Right ventricle myocardium inferior (tissue), 1 donor: ENCODE measurements at places on chromosomes 2 and 18. TPM values are rescaled to one million over a fixed set of nuclear protein-coding genes. Genes with fewer than 3 reads are reported as not detected.

DNA sequence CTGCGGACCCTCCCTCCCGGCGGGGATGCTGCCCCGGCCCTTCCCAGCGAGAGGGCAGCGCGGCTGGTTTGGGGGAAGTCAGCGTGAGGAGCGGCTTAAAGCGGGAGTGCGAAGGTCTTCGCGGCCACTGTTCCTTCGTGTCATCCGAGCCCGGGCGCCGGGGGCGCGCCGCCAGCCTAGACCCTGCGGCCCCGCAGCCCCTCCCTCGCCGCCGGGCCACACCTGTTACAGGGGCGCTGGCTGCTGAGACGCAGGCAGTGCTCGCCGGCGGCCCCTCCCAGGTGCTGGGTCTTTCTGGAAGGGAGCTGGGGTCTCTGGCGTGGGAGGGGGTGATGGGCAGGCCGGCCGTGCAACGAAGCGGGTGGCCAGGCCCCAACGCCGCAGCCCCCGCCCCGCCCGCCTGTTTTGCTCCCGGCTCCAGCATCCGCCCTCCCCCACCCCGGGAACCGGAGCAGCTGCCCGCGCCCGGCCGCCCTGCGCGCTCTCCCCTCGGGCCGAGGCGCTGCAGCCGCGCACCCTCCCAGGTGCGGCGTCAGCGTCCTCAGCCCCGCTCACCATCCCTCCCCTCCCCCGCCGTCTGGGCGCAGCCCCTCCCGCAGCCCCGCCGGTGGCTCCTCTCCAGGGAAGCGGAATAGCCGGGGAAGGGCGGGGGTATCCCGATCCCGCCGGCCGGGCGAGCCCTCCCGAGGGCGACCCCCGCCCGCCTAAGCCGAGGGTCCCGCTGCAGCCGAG is 727 bp downstream of the KIF1A start:
- DNase-seq: peak; percentile 45

- no peak for DNase-seq
Observed at GRCh38 chr2:190625691-190626090, 23.2 kb upstream of the NAB1 start.

GRCh38 chr2:172806996-172807395 is 71.4 kb downstream of the RAPGEF4 start:
- DNase-seq: no peak

GRCh38 chr18:76557026-76557575 is 62.1 kb upstream of the ZNF516 start:
- DNase-seq: no peak

DNA sequence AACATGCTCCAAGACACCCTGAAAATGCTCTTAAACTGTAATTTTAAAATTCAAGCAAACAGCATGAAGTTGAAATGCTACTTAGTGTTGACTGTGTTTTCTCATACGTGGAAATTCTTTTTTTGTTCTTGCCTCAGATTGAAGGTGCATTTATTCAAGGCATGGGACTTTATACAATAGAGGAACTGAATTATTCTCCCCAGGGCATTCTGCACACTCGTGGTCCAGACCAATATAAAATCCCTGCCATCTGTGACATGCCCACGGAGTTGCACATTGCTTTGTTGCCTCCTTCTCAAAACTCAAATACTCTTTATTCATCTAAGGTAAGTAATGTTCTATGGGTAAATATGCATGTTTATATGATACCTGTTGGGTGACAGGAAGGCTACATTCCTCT is 82.7 kb downstream of the AOX1 start:
- no peak for DNase-seq

GRCh38 chr2:19859565-19859964 is 42.2 kb downstream of the TTC32 start:
- no peak for DNase-seq

GRCh38 chr18:48872234-48873145 is 78.3 kb downstream of the SMAD7 start:
- DNase-seq: no peak

GRCh38 chr2:66794070-66794469 is 359.1 kb downstream of the MEIS1 start:
- no peak for DNase-seq

DNA sequence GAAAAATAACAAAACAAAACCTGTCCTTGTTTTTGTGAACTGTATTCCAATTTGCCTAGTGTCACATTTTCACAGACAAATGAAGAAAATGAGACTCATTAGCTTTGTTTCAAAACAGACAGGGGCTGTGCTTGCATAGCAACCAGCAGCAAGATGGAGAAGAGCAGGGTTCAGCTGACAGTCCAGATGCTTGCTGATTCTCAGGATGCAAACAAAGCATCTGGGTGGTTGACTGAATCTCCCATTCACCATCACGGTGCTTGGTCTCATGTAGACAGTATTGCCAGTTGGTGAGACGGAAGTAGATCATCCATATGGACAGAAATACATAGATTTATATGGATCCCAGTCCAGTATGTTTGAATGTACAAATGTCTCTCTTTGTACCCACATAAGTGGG is 326.8 kb downstream of the CCDC85A start:
- no peak for DNase-seq

- no peak for DNase-seq
Observed at GRCh38 chr2:78721355-78722033, 304.0 kb upstream of the REG3G start.

DNA sequence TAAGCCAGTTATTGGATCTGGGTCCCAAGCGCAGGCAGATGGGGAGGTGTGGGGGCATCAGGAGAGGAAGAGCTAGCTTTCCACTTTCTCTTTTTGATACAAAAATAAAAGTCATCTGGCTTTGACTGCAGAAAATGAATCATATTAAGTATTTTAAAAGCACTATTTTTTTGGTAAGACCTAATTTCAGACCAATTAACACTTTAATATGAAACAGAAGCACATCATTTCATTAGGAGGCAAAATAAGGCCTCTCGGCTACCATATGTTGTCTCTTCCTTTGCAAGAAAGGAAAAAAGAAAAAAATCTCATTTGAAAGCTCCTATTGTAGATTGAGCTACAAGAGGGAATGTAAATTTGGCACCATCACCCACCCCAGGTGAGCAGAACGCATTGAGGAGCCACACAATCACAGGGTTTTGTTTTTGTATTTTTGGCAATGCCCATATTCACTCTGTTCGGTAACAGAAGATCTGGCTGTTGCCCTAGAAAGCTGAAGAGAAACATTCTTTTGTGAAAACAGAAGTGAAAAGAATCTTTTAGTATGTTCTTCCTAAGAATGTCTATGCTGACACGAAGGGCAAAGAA is 390.7 kb upstream of the ETAA1 start:
- DNase-seq: no peak

DNA sequence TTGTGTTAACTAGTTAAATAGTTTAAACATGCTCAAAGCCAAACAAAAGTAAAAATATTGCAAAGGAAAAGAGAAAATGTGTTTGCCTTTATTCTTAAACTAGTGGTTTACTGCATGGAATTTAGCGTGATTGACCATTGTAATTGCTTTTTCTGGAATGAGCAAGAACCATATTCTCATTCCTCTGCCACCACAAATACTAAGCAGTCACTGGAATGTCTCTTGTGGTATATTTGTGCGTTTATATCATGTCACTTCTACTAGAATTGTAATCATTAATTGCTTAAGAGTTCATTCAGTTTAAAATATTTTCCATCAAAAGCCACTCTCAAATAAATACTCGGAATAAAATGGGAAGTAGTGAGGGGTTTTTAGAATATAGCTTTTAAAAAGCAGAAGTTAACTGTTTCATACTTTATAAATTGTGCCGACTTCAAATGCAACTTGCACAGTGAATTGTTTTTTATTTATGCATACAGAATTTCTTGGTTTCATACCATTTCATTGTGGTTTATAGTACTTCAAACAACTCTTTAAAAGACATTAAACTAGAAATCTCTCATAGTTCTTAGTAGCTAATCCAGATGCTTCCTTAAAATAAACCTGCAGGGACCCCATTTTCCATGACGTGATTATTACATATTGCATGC is 288.1 kb downstream of the EPHA4 start:
- DNase-seq: no peak

DNA sequence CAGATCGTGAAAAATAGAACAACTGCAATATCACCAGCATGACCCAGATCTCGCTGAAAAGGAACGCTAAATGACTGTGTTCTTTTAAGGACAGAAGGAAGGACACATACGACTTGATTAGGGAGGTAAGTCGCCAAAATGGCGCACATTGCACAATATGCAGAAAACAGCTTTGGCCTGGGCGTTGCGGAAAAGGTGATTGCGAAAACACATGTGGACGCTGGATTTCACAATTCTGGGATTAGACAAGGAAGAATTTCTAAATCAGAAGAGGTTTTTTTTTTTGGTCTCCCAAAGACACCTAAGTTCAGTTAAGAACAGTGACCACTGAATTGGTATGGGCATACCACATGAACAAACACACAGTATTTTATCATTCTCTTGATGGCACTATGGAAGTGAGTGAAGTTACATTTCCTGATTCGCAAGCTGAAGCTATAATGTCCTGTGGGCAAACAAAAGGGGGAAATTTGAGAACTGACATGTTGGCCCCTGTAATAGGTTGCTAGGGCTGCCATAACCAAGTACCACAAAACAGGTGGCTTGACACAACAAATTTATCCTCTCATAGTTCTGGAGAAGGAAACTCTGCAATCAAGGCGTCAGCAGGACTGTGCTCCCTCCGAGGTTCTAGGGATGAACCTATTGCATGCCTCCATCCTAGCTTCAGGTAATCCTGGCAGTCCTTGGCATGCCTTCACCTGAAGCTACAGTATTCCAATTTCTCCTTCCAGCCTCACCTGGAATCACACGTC is 25.8 kb upstream of the ERICH2 start:
- no peak for DNase-seq

GRCh38 chr2:196725218-196725617 is 74.3 kb downstream of the GTF3C3 start:
- DNase-seq: no peak

GRCh38 chr18:54806526-54806925 is 21.8 kb upstream of the RAB27B start:
- DNase-seq: no peak

DYSF gene
- 57.8 TPM for total RNA-seq

CAPN14 gene
- 0.35 TPM for total RNA-seq

SP5 gene
- total RNA-seq: 0.19 TPM

TMX3 gene
- total RNA-seq: 24.7 TPM

GAREM1 gene
- 22.7 TPM for total RNA-seq

ANKRD53 gene
- 0.54 TPM for total RNA-seq

SULT1C2 gene
- 0.87 TPM for total RNA-seq

NAT8 gene
- total RNA-seq: not detected

COL4A4 gene
- 13.6 TPM for total RNA-seq

ST6GAL2 gene
- total RNA-seq: 0.38 TPM

PCARE gene
- total RNA-seq: 0.51 TPM

C2orf72 gene
- 0.16 TPM for total RNA-seq

NOSTRIN gene
- total RNA-seq: 16.9 TPM

KCNG3 gene
- total RNA-seq: not detected

DQX1 gene
- total RNA-seq: not detected
